Gastroesophageal sphincter (tissue), 4 donors: ENCODE measurements at places on chromosomes 5 and 9. TPM values are rescaled to one million over a fixed set of nuclear protein-coding genes. Genes with fewer than 3 reads are reported as not detected.

Gene CCNJL
- 0.62 TPM for total RNA-seq

Gene CNTNAP3
- total RNA-seq = 56.0 TPM

Gene TRMT10B
- total RNA-seq = 6.3 TPM

Gene TAS2R1
- total RNA-seq = not detected

Gene ANKDD1B
- total RNA-seq = 0.94 TPM

Gene PLPPR1
- not detected for total RNA-seq

Gene SPATA9
- total RNA-seq = 0.27 TPM

Gene PCDHGA10
- 2.9 TPM for total RNA-seq

Gene LCN9
- total RNA-seq = not detected

Gene SLC36A3
- total RNA-seq = not detected

Gene ROPN1L
- total RNA-seq = not detected

- no peak for ATAC-seq
Observed at GRCh38 chr5:74916831-74917710, 50.9 kb upstream of the FAM169A start.

DNA sequence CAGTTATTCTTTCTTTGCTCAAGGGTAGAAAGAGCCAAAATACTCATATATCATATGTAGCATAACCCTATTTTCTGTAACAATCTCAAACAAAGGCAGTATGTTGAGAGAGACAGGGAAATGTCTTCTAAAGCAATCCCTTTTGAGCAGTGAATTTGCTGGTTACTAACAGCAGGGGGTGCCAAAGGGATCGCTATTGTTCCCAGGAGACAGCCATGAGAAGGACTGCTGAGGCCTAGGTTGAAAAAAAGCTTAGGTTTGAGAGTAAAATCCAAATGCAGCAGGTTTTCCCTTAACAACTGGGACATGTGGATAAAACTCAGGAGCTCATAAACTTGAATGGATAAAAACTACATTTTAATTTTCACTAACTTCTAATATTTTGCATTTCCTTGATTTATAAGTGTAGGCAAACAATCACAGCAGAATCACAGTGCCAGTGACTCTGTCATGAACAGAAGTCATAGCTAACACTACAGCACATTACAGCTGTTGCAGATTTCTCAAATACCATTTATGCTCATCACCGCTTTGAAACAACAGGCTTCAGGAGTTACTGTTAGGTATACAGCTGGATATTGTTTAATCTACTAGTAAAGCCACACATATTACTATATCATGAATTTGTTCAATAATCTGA, 148.4 kb downstream of the MAPKAP1 start:
- ATAC-seq = peak; percentile 65

GRCh38 chr5:87354496-87354895, 58.2 kb downstream of the CCNH start:
- ATAC-seq = no peak

GRCh38 chr9:10706788-10707187, 94.0 kb upstream of the PTPRD start:
- ATAC-seq = no peak

GRCh38 chr5:167937635-167937998, 353.8 kb upstream of the WWC1 start:
- no peak for ATAC-seq

DNA sequence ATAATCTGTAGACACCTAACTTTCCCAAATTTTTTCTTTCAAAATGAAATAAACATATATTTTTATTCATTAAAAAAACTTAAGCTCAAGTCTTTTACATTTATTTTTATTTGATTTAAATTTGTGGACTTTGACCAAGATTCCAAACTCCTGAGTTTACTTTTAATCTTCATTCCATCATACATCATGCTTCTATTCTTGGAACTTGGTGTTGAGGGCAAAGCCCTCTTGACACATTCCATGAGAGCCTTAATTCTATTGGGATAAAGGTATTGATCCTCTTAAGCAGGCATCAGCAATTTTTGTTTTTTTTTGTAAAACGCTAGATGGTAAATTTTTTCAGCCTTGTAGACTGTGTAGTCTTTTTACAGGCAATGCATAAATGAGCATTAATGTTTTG, 53.6 kb downstream of the FBXO4 start:
- ATAC-seq = no peak

DNA sequence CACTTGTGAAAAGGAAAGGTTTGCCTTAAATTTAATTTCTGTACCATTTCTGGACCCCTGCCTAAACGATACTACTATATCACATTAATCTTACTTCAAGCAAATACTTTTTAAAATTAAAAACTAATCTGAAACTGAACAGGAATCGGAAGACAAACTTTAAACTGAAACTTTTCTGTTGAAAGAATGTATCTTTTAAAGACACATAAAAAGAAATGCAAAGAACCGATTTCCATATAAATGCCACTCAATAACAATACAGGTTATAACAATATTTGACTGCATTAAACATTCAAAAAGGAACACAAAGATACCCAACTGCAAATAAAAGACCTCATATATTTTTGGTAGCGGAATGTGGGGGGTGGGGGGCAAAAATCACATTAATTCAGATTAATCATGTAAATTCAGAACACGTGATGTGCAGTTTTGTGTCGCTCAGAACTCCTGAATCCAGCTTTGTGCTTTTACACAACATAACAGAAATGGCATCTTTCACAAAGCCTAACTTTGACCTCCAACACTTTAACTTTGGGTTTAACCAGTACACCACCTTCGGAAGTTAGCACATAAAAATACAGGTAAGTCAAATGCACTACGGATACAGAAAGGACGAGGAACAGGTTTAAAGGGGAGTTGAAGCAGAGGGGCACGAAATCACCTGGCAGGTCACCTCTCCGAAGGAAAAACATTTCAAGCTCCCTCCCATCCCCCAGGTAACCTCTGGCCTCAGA, 925 bp downstream of the LIFR start:
- ATAC-seq = no peak

DNA sequence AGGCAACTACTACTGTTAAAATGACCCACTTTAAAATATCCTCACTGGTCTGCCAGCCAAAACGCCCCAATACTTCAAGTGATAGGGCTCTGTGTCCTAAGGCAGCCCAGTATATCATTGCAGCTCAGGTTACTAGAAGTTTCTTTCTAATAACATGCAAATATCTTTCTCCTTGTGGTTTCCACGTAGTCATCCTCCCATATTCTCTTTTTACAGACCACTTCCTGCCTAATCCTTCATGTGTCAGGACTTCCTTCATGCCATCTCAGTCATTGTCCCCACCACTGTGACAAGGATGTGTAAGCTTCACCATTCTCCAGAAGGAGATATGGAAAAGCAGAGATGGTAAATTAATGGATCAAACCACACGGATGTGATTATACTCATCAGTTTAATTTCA, 813.7 kb downstream of the MAT2B start:
- no peak for ATAC-seq

- no peak for ATAC-seq
Observed at GRCh38 chr5:18742830-18743229, 1108.6 kb downstream of the TAF11L14 start.

GRCh38 chr5:57778501-57779091, 296.0 kb upstream of the ACTBL2 start:
- no peak for ATAC-seq

- ATAC-seq = no peak
Observed at GRCh38 chr5:59236448-59236847, 653.6 kb downstream of the RAB3C start.

DNA sequence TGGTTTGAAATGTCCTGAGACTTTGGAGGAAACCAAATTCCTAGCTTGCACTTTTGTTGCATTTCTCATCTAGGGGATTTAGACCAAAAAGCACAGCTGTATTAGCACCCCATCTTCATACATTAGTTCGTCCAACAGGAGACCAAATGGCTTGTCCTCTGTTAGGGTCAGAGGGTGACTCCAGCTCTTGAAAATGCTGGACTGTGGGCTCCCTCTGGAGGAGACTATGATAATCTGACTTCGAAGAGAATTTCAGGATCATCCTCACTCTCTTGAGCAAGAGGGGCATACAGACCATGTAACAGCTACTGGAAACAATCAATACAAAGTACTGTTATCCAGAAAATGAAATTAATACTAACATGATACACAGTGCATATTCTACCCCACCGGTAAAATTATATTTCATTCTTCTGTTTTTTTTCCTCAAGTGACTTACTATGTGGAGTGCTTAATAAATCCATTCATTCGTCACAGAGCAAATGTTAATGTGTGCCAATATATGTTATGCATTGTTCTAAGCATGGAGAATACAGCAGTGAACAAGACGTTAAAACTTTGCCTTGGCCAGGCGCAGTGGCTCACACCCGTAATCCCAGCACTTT, 63.7 kb upstream of the PPP2CA start:
- ATAC-seq = peak; percentile 78

DNA sequence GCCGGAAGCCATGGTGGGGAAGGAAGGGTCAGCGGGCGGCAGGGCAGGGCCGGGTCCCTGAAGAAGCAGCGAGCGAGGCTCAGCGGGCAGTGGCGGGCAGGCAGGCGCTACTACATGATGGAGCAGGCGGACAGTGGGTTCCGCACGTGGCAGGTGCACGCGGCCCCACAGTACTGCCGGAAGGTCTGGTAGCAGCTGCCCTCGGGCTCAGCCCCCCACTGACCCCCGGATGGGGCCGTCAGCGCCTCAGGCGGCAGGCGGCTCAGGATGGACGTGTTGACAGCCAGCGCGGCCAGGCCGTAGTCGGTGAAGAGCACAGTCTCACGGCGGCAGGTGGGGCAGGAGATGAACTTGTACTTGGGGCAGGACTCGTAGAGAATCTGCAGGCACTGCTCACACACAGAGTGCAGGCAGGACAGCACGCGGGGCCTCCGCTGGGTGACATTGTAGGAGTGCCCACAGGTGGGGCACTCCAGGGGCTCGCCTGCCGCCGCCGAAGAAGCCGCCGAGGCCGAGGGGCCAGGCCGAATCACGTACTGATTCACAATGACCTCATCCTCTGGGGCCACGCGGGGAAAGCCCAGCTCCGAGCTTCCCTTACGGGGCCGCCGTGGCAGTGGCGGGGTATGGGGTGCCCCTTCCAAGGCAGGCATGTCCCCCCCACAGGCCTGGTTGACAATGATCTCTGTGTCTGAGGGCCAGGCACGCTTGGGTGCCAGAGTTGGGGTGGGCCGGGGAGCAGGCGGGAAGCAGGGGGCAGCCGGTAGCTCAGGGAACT, 1.5 kb downstream of the RNF208 start:
- no peak for ATAC-seq

DNA sequence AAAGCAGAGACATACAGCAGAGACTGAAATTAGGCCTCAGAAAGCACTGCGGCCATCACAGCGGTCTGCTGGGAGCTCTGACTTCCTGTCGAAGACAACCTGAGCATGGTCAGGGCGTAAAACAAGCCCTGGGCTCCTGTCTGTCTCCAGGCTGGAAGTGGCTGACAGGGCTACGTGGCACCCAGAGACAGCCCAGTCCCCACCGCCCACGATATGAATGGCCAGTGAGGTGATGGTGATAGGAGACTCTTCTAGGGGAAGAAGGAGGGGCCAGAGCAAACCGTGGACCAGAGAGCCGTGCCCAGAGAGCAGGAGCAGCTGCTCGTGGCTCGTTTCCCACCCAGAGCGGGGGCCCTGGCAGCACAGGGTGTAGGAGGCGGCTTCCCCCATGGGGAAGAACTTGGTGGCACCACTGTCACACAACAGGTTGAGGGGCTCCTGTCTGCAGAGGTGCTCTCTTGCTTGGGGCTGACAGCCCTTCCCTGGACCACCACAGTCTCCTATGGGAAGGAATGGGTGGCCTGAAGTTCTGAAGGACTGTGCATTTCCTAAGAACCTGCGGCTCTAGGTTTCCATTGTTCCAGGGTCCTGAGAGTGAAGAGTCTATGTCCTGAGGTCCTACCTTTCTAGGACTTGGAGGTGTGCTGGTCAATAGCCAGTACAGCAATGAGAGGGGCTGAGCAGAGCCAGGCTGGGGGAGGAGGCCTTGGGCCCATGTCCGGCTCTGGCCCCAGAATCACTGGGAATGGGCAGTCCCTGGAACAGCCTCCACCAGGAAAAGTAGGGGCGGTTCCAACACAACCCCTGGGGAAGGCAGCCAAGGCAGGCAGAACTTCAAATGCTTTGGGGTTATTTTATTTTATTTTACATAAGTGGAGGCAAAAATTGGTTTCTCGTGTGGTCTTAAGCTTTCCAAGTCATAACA, 56.4 kb downstream of the BARX1 start:
- ATAC-seq = no peak

DNA sequence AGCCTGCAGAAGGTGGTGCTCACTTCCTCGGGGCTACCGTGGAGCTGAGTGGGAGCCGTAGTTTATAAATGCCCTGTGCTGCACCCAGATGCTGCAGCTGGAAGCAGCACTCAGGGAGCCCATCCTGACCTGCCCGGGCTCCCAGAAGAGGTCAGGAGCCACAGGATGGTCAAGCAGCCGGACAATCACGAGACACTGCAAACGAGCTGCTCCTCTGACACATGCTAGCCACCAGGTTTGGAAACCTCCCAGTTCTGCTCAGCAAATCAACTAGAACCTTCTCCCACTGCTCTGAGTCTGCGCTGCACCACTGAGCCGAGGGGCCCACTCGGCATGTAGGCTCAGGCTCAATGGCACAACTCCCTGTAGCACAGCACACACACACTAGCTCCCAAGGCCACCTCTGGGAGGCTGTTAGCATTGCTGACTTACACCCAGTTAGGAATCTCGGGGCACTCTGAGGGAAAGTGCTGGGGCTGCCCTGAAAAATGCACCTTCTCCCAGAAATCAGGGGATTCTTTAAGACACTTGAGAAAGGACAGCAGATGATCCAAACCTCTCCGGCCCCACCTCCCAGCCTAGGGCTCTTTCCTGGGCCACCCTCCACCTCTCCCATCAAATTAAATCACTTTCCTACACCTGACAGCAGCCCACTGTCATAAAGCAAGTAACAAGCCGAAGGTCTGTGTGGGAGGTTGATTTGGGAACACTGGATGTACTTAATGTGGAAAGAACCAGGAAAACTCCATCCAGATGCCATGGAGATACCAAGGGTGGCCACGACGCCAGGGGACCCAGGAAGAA, 59.1 kb downstream of the PSMB7 start:
- no peak for ATAC-seq

- ATAC-seq = no peak
Observed at GRCh38 chr5:151703780-151704179, 17.1 kb upstream of the SPARC start.

DNA sequence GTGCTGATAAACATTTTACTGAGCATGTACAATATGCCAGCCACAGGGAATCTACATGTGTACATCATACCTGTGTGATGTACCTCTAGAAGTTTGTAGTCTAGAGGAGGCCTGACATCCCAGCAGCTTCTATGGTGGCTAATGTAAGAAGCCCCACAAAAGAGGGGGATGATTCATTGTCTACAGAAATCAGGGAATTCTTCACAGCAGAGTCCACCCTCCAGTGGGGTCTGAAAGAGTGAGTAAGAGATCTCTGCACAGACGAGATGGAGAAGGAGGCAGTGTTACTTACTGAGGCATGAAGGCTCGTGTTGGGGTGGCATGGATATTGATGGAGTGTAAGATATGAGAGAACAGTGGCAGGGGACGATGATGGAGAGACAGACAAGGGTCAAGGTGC, 103.0 kb downstream of the NTRK2 start:
- no peak for ATAC-seq

DNA sequence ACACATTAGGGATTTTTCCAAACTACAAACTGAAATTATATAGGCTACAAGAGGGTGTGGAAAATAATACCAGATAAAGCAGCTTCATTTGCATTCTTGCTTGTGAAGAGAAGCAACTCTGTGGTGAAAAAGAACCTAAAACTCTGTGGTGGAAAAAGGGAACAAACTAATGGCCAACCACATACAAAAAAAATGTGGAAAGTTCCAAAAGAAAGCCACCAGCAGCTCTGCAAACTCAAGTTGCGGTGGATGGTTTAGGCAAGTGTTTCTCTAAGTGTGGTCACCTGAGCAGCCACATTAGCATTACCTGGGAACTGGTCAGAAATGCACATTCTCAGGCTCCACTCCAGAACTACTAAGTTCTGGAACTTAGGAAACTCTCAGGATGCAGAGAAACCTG, 586.4 kb downstream of the ACTL7B start:
- ATAC-seq = no peak
